ENCODE measurements at places on chromosomes 5 and 9. TPM values are rescaled to one million over a fixed set of nuclear protein-coding genes. Genes with fewer than 3 reads are reported as not detected.

DNA sequence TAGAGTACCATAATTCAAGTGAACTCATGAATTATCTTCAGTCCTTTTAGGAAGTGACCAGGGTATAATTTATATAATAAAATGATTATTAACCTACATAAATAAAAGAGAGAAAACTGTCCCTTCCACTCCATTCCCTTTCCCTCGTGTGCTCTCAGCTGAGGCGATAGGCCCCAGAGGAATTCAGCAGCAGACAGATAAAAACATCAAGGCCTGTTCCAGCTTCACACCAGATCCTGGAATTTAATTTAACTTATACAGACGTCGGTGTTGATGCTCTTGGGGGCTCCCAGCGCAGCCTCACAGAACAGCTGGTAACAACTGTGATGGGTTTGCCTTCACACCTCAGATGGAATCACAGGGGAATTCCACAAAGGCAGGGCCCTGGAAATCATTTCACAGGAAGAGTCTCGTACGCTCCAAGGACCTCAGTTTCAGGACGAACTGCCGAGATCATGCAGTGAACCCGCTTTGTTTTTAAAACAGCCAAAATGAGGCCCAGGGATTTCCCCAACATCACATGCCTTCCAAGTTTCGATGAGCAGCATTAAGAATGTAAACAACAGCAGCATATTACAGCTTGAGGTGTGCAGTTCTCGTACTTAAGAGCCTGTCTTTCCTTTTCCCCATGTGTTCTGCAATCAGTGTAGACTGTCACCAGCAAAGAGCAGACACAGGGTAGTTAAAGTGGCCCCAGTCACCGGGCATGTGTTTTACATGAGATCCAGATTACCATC, 73.6 kb upstream of the ALDH1B1 start:
- H3K4me3 ChIP-seq, result no peak overlapping the region
- H3K36me3 ChIP-seq, result no peaks in the 10 kb centered on the region
- no peaks in the 10 kb centered on the region for H3K27me3 ChIP-seq
- no peak overlapping the region for H3K27ac ChIP-seq
- DNase-seq, result no peak
- H3K4me1 ChIP-seq, result no peaks in the 10 kb centered on the region

- no peak overlapping the region for H3K4me3 ChIP-seq
- H3K36me3 ChIP-seq, result no peaks in the 10 kb centered on the region
- H3K27me3 ChIP-seq, result peaks cover 1% of the 10 kb centered on the region
- no peak for DNase-seq
- no peak overlapping the region for H3K27ac ChIP-seq
- H3K4me1 ChIP-seq, result no peaks in the 10 kb centered on the region
Measured at GRCh38 chr5:139847091-139847490, 51.5 kb downstream of the PSD2 start.

- no peak overlapping the region for H3K27ac ChIP-seq
- no peak overlapping the region for H3K4me3 ChIP-seq
- 0 out of 2 replicates have a peak, but pooled peaks cover 10% of the 10 kb centered on the region for H3K4me1 ChIP-seq
- no peaks in the 10 kb centered on the region for H3K36me3 ChIP-seq
- no peaks in the 10 kb centered on the region for H3K27me3 ChIP-seq
- no peak for DNase-seq
Measured at GRCh38 chr9:123329329-123329955, 26.6 kb upstream of the CRB2 start.

- H3K4me1 ChIP-seq, result no peaks in the 10 kb centered on the region
- no peak for DNase-seq
- H3K27ac ChIP-seq, result no peak overlapping the region
- no peak overlapping the region for H3K4me3 ChIP-seq
Measured at GRCh38 chr9:133405508-133406438, 12.0 kb downstream of the REXO4 start.

GRCh38 chr5:17852740-17853139, 218.5 kb downstream of the TAF11L14 start:
- no peak overlapping the region for H3K4me3 ChIP-seq
- no peaks in the 10 kb centered on the region for H3K27me3 ChIP-seq
- H3K4me1 ChIP-seq, result no peaks in the 10 kb centered on the region
- H3K36me3 ChIP-seq, result no peaks in the 10 kb centered on the region

GRCh38 chr5:114319821-114320220, 42.0 kb upstream of the KCNN2 start:
- H3K27ac ChIP-seq, result no peak overlapping the region
- no peaks in the 10 kb centered on the region for H3K4me1 ChIP-seq
- no peak overlapping the region for H3K4me3 ChIP-seq
- no peaks in the 10 kb centered on the region for H3K36me3 ChIP-seq
- DNase-seq, result no peak

DNA sequence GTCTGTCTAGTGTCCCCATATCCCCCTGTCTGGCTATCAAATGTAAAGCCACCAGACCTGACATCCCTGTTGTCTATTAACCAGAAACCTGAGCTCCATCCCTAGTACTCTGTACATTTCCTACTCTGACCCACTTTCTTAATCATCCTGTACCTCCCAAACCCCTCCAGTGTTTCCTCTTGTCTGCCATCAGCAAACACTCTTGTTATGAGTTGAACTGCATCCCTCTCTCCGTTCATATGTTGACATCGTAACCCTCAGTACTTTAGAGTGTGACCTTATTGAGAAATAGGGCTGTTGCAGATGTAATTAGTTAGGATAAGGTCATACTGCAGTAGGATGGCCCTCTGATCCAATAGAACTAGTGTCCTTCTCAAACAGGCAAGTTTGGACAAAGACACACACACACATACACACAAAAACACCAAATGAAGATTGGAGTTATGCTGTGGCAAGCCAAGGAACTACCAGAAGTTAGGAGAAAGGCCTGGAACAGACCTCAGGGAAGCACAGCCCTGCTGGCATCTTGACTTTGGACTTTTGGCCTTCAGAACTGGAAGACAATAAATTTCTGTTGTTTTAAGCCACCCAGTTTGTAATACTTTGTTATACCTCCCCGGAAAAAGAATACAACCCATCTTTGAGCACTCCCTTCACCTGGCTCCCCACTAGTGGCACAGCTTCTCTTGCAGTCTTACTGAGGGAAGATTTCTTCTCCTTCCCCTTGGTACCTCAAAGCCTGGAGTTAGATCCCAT, 180.0 kb upstream of the PTGER4 start:
- no peak overlapping the region for H3K27ac ChIP-seq
- no peak overlapping the region for H3K4me3 ChIP-seq
- H3K36me3 ChIP-seq, result no peaks in the 10 kb centered on the region
- no peak for DNase-seq
- no peaks in the 10 kb centered on the region for H3K27me3 ChIP-seq

DNA sequence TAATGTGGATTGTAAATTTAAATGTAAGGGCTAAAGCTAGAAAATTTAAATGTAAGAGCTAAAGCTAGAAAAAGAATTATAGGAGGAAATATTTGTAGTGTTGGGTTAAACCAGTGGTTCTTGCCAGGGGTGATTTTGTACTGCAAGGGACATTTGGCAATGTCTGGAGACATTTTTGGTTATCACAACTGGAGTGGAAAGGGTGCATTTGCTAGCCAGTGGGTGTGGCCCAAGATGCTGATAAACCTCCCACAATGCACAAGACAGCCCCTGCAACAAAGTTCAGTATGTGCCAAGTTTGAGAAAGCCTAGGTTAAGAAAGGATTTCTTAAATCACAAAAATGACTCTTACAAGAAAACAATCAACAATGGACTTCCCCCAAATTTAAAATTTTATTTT, 31.6 kb upstream of the ELL2 start:
- DNase-seq, result no peak
- peaks cover 45% of the 10 kb centered on the region for H3K4me1 ChIP-seq
- H3K27me3 ChIP-seq, result no peaks in the 10 kb centered on the region
- H3K4me3 ChIP-seq, result no peak overlapping the region
- no peak overlapping the region for H3K27ac ChIP-seq

DNA sequence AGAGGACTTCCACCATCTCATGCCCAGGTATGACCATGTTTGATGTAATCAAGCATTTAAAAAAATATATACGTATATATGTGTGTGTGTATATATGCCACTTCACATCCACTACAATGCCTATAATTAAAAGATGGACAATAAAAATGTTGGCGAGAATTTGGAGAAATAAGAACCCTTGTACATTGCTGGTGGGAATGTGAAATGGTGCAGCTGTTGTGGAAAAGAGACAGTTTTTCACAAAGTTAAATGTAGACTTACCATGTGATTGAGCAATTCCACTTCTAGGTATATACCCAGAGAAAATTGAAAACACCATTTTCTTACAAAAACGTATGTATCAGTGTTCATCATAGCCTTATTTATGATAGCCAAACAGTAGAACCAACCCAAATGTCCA, 229.2 kb upstream of the WWC1 start:
- no peaks in the 10 kb centered on the region for H3K36me3 ChIP-seq
- no peak overlapping the region for H3K27ac ChIP-seq
- DNase-seq, result no peak

GRCh38 chr5:151154931-151155774, 2.4 kb downstream of the ANXA6 start:
- H3K27me3 ChIP-seq, result no peaks in the 10 kb centered on the region
- no peak overlapping the region for H3K4me3 ChIP-seq
- no peaks in the 10 kb centered on the region for H3K36me3 ChIP-seq
- peaks cover 40% of the 10 kb centered on the region for H3K4me1 ChIP-seq
- DNase-seq, result no peak

The PTPN3 gene
- 12.4 TPM for total RNA-seq

The ZDHHC11B gene
- total RNA-seq, result 1.00 TPM

The RASEF gene
- 0.39 TPM for total RNA-seq

All from Caco-2 (cell line).